Stimulated activated CD4-positive, alpha-beta T cell treated with anti-CD3 and anti-CD28 coated beads, TNF-alpha, amount 100 ng/mL, for 48 hours (primary cell): ENCODE measurements at places on chromosomes 12 and 14.

GRCh38 chr12:33752854-33753253 is 269.4 kb upstream of the ALG10 start:
- no peak for DNase-seq

DNA sequence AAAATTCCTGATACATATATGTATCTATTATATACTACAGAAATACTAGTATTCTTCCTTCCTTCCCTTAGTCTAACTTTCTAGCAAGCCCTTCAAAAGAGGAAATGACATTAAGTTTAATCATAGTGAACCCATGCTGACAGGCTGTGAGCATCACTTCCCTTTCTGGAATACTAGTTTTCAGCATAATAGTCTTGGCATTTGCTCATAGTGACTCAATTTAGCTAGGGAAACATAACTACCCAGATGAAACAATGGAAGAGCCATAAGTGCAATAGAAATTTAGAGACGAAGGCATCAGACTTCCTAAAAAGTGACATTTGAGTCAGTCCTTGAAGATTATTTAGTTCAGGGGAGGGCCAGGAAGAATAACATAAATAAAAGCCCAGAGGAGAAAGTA is 184.5 kb upstream of the CRY1 start:
- DNase-seq = no peak

DNA sequence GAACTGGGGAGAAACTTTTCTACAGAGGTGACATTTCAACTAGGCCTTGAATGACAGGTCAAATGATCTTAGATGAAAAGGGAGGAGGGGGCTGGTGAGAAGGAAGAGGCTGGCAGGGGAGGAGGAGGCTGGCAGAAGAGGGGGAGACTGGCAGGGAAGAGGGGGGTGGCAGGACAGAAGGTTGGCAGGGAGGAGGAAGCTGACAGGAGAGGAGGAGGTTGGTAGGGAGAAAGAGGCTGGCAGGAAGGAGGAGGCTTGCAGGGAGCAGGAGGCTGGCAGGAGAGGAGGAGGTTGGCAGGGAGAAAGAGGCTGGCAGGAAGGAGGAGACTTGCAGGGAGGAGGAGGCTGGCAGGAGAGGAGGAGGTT is 63.4 kb upstream of the PPP4R3A start:
- no peak for DNase-seq

DNA sequence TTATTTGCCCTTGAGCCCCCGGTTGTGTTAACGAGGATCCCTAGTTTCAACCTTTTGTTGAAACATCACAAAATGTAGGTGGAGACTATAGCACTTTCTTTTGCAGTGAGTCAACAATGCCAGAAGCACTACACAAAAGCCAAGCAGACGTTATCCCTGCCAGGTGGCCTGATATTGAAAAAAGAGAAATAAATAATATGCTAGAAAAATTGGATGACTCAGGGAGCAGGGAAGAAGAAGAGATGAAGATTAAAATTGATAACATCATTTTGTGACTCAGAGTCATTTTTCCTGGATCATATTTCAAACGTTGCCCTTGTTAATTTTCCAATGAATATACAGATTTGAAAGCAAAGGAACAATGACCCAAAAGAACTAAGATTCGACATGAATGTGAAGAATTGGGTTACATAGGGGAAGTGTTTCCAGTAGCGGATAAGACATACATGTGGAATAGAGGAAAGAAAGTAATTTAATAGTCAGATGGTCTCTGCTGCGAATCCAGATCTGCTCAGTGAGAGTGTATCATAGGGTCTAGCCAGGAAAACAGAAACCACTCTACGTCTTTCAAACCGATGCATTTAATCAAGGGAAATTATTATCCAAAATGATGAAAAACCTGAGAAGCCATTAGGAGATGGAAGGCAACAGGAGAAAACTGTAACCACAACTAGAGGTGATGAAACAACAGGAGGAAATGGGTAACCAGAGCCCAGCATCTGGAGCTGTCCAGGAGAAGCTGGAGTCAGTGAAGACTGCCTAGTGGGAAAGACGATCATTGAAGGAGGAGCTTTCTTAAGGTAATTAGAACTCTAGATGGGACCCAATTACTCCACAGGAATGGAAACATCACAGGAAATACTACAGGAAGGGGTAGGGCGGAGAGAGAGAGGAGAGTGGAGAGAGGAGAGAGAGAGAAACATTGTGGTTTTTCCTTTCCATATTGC is 57.9 kb downstream of the RERG start:
- DNase-seq = no peak

- no peak for DNase-seq
These were observed 165.5 kb downstream of the KIF26A start for GRCh38 chr14:104303705-104304425.

DNA sequence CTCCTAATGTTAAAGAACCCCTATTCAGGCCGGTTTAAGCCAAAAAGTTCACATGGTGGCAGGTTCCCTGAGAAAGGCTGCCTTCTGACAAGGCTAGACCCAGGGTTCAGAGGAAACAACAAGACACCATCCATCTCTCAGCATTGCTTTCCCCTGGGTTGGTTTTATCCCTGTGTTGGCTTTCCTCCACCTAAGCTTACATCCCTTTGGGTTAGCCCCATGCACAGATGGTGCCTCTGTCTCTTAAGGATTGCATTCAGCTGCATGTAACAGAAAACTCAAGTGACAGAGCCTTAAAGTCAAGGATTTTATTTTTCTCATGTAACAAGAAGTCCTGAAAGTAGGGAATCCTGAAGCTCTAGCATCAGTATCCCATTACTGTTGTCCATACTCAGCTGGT is 42.8 kb upstream of the RIN3 start:
- no peak for DNase-seq

GRCh38 chr12:129466499-129466898 is 437.3 kb downstream of the TMEM132D start:
- no peak for DNase-seq

DNA sequence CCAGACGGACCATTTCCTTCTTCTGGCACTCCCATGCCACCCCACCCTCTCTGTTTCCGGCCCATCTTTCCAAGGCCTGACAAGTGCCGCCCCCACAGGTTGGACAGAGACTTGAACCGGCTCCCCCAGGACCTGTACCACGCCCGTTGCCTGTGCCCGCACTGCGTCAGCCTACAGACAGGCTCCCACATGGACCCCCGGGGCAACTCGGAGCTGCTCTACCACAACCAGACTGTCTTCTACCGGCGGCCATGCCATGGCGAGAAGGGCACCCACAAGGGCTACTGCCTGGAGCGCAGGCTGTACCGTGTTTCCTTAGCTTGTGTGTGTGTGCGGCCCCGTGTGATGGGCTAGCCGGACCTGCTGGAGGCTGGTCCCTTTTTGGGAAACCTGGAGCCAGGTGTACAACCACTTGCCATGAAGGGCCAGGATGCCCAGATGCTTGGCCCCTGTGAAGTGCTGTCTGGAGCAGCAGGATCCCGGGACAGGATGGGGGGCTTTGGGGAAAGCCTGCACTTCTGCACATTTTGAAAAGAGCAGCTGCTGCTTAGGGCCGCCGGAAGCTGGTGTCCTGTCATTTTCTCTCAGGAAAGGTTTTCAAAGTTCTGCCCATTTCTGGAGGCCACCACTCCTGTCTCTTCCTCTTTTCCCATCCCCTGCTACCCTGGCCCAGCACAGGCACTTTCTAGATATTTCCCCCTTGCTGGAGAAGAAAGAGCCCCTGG is 1.2 kb upstream of the CMTM5 start:
- no peak for DNase-seq

DNA sequence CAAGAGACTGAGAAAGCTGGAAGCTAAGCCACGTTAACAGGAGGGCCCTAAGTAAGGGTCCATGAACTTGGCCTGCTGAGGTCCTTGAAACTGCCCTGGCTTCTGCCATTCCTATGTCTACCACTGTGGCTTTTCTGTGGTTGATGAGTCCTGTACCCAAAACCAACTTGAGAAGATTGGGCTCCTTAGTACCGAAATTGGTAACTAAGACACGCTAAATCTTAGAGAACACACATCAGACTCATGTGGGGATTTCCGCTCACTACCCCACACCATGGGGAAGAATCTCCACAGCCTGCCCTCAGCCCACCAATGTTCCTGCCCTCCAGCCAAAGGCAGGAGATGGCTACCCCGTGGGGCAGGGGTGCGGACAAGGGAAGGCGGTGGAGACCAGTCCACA is 232.9 kb downstream of the SPTSSA start:
- DNase-seq = no peak

GRCh38 chr12:20507711-20508110 is 139.4 kb downstream of the PDE3A start:
- no peak for DNase-seq

- DNase-seq = no peak
These were observed 123.4 kb downstream of the ADCK1 start for GRCh38 chr14:77923131-77923936.

DNA sequence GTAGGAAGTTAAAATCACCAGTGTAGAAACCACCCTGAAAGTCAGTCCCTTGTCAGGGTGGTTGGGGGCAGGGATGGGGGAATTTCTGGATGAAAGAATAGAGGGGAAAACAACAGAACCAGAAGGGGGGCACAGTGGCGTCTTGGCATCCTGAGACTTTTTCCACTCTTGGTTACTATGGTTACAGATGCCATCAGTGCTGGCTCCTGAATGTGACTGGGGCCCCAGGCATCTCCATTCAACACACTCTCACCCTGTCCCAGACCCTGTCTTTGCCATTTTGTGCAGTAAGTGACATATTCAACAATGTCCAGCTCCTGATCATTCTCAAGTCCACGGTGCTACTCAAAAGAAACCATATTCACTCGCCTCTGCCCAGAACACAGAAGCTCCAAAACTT is 11.3 kb downstream of the KCNK10 start:
- DNase-seq = no peak

GRCh38 chr12:78864403-78864869 is at the start of gene SYT1:
Gene SYT1, plus strand, starts transcription at chr12:78864774.
- no peak for DNase-seq

DNA sequence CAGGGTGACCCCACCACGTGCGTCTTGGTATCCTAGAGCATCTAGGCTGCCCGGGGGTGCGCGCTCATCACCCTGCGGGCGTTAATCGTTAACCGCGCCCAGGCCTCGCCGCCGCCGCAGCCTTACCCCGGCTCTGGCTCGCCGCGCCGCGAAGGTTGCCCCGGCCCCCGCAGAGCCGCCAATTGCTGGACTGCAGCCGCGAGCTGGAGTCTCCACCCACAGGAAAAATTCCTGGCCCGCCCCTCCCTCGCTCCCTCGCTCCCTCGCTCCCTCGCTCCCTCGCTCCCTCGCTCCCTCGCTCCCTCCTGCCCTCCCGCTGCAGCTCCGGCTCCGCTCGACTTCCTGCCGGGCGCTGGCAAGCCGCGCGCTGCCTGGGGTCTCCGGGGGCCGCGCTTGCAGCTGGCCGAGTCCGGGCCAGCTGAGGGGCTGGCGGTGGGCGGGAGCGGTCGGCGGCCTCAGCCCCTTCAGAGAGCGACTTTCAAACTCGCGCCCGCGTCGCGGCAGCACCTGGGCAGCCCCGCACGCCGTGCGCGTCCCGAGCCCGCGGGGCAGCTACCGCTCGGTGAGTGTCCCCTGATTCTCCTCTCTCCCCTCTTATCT is at the start of gene PLEKHG3:
TSS of gene PLEKHG3 (plus strand) at position 282 of the 600 bp plus-strand sequence. CDS start 23,208 bp downstream, outside the sequence.
- DNase-seq = no peak

GRCh38 chr14:58638231-58639197 is 752 bp downstream of the DACT1 start:
- DNase-seq = no peak

DNA sequence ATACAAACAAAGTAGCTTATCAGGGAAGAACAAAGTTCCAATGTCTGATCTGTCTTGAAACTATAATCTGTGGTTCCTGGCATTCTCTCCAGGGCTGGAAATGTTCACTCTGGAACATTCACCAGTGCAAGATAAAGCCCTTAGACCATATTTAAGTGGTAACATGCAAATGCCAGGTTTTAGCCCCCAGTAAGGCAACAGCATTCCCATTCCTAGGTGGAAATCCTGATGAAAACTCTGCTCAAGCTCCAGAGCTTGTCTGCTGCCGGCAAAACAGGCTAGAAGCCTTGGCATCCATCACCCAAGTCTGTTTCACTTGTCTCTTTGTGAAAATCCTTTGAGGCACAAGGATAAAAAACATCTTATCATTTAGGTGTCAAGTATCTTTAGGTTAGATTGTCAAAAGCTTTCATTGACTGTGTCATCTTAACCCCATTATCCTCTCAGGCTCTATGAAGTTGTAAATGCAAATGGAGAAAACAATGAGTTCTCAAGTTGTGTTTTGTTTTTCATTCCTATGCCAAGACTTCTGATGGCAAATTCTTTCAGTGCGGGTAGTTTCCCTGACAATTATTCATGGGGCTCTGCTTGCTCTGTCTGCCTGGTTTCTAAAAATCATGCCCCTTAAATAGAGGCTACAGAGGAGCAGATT is 344.7 kb downstream of the NELL2 start:
- DNase-seq = no peak

GRCh38 chr14:50085570-50086320 is 30.6 kb downstream of the VCPKMT start:
- no peak for DNase-seq

DNA sequence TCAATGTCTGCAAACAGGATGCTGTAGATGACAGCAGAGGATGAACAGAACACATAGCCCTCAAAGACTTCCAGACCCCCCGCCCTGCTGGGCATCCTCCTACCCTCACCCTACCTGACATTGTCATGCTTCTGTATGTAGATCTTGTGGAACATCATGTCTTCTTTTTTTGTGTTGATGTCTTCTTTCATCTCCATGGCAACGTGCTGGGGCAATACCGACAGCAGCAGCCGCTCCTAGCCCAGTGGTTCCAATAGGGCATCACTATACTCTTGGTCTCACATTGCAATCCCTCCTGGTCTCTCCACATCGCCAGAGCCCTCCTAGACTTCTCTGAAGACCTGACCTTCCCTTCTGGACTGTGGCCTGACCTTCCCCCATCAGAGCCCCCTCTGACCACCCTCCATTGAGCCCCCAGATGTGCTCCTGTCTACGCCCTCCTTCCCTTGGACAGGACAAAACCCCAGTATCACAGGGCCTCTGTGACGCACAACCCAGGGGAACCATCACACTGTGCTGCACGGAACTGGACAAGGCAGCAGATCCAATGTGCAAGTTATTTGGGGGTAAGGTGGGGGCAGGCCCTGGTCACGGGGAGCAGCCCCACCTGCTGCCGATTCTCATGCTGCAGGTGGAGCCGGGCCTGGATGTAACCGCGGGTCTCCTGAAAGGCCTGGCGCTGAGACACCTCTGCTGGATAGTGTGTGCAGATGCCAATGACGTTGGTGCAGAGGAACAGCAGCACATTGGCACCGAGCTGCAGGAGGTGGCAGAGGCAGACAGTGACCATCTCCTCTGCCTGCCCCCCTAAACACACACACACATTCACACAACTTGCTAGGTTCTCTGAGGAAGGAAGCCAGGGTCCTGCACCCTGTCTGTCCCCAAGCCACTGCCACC is 11.1 kb downstream of the ADCY6 start:
- DNase-seq = no peak

GRCh38 chr12:113278633-113279032 is 56.3 kb downstream of the SLC8B1 start:
- DNase-seq = no peak
